ENCODE measurements at places on chromosomes 13 and 19.
A peak's percentile ranks its signal among the peaks of the same experiment; 100 is the strongest.

GRCh38 chr19:23916991-23917390 lies 2.3 kb downstream of the ZNF726 start:
- no peaks in the 10 kb centered on the region for H3K27me3 ChIP-seq
- no peak overlapping the region for H3K27ac ChIP-seq
- DNase-seq = no peak
- peaks cover 6% of the 10 kb centered on the region for H3K4me1 ChIP-seq
- H3K4me3 ChIP-seq = no peak overlapping the region

GRCh38 chr13:104975272-104975671 lies 1560.2 kb downstream of the EFNB2 start:
- H3K4me3 ChIP-seq = no peak overlapping the region
- H3K36me3 ChIP-seq = no peaks in the 10 kb centered on the region
- peaks cover 5% of the 10 kb centered on the region for H3K4me1 ChIP-seq
- no peak for DNase-seq
- H3K27ac ChIP-seq = no peak overlapping the region
- H3K27me3 ChIP-seq = no peaks in the 10 kb centered on the region

DNA sequence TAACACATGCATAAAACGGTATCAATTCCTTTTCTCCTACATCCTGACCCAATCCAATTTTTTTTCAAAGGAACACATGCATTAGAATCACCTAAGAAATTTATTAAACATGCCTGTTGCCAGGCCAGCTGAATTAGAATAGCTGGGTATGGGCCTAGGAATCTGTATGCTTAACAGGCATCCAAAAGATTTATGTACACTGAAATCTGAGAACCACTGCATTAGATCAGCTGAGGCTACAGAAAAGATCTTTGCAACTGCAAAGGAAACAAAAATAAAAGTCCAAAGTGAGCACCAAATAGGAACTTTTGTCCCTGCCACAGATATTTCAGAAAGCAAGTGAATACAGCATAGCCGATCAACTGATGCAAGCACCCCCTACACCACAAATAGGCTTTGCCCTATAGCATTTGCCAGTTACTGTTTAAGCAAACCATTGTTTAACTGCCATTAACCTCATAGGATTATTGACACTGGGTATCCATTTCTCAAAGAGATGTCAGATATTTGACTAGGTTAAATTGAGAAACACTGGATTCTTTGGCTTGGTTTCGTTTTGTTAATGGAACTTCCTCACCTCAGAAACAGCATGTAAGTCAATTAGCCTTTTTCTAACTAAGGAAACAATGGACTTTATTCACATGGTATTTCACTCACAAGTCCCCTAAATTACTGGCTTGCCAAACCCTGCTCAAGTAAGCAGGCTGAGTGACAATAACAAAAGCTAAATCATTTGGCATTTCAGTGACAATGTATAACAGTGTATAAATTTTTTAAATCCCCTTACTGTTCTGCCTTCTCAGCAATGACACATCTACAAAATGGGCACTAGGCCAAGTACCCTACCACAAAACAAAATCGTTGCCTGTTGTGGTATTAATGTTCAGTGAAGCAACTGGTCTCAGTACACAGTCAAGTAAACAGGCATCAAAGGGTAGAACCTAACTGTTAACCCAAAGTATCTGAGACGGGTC lies 67.8 kb downstream of the SUCLA2 start:
- H3K4me3 ChIP-seq = no peak overlapping the region
- H3K27ac ChIP-seq = no peak overlapping the region
- H3K27me3 ChIP-seq = no peaks in the 10 kb centered on the region
- no peak for DNase-seq

DNA sequence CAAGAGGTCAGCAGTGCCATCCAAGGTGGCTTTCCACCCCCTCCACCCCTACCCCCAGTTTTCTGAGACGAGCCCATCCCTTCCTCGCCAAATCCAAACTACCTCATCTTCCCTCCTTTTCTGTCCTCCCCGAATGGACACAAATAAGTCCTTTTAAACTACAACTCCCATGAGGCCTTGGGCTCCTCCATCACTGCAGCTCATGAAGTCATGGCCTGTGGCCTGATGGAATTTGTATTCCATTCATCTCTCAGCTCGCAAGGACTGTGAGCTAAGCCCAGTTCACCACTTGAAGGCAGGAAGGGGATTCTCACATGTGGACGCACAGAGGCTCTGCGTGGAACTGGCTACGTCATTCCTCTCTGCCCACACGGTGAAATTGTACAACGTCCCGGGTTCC lies 12.5 kb downstream of the PTPRH start:
- no peaks in the 10 kb centered on the region for H3K4me1 ChIP-seq
- H3K27ac ChIP-seq = no peak overlapping the region
- no peak overlapping the region for H3K4me3 ChIP-seq
- peaks cover 6% of the 10 kb centered on the region for H3K36me3 ChIP-seq
- no peak for DNase-seq

DNA sequence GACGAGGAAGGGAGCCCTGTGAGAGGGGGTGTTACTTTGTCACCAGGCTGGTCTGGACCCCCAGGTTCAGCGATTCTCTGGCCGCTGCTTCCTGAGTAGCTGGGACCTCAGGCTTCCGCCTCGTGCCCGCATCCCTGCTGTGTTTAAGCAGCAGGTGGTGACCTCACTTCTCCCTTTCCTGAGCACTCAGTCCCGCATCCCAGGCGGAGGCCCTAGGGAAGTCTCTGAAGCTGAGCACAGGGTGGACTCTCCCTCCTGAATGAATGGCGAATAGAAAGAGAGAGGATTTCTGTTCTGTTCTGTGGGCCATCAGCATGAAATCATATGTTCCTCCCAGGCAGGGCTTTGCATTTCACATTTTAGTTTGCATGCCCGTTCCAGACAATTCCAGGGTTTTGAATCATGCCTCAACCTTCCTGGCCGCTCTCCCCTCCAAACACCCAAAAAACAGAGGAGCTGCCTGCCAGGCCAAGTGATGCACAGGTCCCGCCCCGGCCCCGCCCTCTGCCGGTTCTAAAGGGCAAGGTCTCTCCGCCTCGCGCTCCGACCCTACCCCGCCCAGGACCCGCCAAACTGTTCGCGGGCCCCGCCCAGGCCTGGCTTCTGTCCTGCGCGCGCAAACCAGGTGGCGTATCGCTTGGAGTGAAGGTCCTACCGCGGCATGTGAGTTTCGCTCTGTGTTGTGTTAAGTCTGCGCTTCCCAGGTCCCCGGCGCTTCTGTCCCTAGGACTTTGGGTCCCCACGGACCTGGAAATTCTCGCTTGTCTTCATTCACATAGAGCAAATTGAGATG lies 35.1 kb upstream of the ZNF808 start:
- peaks cover 3% of the 10 kb centered on the region for H3K4me1 ChIP-seq
- DNase-seq = peak; percentile 61
- peak overlapping the region; percentile 70 for H3K4me3 ChIP-seq
- H3K27ac ChIP-seq = peak overlapping the region; percentile 69
- H3K27me3 ChIP-seq = peaks cover 19% of the 10 kb centered on the region

All from mesothelial cell of epicardium (in vitro differentiated cells).